ENCODE measurements at places on chromosomes 2 and 18.

GRCh38 chr18:10259901-10260300, 194.5 kb upstream of the APCDD1 start:
- no peak overlapping the region for H3K27ac ChIP-seq
- H3K27me3 ChIP-seq: no peaks in the 10 kb centered on the region
- H3K4me1 ChIP-seq: no peaks in the 10 kb centered on the region
- H3K4me3 ChIP-seq: no peak overlapping the region

DNA sequence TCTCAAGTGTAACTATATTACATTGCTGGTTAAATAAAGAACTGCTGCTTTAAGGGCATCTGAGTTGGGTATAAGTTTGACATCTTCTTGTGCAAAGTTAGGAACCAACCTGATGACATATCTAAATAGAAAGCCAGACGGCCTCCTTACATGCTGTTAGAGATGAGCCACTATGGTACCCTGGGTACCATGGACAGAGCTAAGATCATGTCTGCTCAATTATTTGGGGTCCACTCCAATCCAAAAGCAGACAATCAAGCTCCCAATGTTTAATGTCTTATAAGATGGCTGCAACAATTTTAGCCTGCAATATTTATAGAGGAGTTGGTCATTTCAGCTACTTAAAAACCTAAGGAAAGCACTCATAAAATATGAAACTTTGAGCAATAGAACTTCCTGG, 86.2 kb downstream of the UPP2 start:
- DNase-seq: no peak
- H3K27me3 ChIP-seq: no peaks in the 10 kb centered on the region
- no peak overlapping the region for H3K27ac ChIP-seq
- H3K4me3 ChIP-seq: no peak overlapping the region
- H3K4me1 ChIP-seq: no peaks in the 10 kb centered on the region

GRCh38 chr2:59195851-59196250, 954.7 kb upstream of the FANCL start:
- no peak overlapping the region for H3K4me3 ChIP-seq
- no peaks in the 10 kb centered on the region for H3K36me3 ChIP-seq
- no peaks in the 10 kb centered on the region for H3K27me3 ChIP-seq
- H3K4me1 ChIP-seq: no peaks in the 10 kb centered on the region
- no peak for DNase-seq

GRCh38 chr2:236688563-236689392, 119.2 kb downstream of the ACKR3 start:
- H3K36me3 ChIP-seq: no peaks in the 10 kb centered on the region
- DNase-seq: no peak
- H3K4me3 ChIP-seq: no peak overlapping the region
- H3K27ac ChIP-seq: no peak overlapping the region
- no peaks in the 10 kb centered on the region for H3K27me3 ChIP-seq

DNA sequence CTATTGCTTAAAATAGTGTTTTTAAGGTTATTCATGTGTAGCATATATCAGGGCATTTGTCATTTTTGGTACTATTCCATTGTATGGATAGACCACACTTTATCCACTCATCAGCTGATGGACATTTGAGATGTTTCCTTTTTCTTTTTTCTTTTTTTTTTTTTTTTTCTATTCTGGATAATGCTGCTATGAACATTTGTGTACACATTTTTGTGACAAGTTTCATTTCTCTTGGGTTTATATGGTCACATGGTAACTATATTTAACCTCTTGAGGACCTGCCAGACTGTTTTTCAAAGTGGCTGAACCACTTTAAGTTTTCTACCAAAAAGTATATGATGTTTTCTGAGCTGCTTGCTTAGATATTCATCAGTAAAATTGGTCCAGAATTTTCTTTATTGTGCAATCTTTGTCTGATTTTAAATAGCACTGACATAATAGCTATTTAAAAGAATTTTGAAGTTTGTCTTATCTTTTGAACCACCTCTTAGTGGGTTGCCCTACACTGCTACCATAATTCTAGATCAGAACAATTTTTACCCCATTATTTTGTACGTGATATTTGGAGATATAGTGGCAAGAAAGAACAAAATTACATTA, 219.4 kb upstream of the SIX3 start:
- H3K4me1 ChIP-seq: no peaks in the 10 kb centered on the region
- DNase-seq: no peak
- no peaks in the 10 kb centered on the region for H3K27me3 ChIP-seq

DNA sequence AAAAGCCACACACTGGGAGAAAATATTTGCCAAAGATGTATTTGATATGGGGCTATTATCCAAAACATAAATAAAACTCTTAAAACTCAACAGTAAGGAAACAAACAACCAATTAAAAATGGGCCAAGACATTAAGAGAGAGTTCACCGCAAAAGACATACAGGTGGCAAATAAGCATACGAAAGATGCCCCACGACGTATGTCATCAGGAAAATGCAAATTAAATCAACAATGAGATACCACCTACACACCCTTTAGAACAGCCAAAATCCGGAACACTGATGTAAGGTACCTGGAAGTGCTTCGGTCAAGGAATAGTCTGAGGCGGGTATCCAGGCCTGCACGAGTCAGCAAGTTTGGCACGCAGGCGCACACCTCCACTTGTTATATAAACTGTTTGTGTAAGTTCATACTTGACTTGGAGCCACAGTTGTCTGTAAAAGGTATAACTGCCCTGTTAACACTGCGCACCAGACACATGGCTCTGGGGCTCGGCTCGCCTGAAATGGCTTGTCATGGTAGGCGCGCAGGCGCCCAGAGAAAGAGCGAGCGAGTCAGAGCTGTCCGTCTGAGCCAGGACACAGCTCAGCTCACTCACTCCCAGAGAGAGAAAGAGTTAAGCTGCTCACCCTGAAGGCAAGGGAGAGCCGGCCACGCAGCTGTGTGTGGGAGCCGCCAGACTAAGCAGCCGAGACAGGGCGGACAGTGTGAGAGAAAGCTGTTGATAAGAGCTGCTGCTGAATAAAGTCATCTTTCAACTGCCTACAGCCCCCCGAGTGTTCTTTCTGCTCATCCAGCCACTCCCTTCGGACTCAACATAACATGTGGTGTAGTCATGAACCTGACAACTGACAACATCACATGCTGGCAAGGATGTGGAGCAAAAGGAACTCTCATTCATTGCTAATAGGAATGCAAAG, 87.3 kb downstream of the HNRNPLL start:
- no peaks in the 10 kb centered on the region for H3K36me3 ChIP-seq
- H3K27me3 ChIP-seq: peaks cover 9% of the 10 kb centered on the region
- H3K27ac ChIP-seq: no peak overlapping the region
- DNase-seq: no peak
- H3K4me3 ChIP-seq: no peak overlapping the region

DNA sequence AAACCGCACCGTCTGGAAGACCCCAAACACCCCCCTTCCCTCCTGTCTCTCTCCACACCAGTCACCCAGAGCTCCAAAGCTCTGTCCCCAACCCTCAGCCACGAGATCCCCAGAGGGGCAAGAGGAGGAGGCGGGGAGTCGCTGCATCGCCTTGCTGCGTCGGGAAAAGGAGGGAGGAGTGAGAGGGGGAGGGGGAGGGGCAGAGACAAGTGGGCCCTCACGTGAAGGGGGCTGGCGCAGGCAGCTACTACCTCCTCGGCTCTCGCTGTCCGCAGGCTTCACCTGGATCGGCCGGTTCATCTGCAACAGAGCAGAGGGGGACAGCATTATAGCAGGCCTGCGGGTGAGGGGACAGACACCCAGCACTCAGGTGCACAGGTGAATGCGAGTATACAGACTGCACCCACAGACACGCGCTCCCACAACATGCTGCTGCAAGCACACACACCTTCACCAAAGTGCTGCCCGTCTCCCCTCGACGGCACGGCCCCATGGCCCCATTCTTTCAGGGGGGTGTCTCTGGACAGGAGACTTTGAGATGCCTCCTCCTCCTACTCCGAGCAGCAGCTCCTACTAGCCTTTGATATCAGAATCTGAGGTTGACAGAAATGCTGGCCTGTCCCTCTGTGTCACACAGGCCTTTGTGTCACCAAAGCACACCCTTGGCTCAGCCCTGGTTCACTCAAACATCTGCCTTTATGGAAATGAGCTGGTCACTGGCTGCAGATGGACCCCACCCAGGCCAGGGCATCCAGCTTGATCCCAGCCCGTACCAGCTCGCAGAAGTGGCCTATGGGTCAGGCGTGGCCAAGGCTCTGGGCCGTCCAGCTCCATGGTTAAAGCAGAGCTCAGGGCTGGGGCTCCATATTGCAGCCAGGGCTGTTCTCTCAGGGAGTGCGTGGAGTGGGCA, 243.8 kb downstream of the CELF4 start:
- no peaks in the 10 kb centered on the region for H3K36me3 ChIP-seq
- no peak for DNase-seq
- no peak overlapping the region for H3K4me3 ChIP-seq
- H3K4me1 ChIP-seq: no peaks in the 10 kb centered on the region
- H3K27me3 ChIP-seq: no peaks in the 10 kb centered on the region
- H3K27ac ChIP-seq: no peak overlapping the region

GRCh38 chr2:149355716-149356422, 25.5 kb downstream of the LYPD6 start:
- no peaks in the 10 kb centered on the region for H3K4me1 ChIP-seq
- no peak overlapping the region for H3K4me3 ChIP-seq
- no peaks in the 10 kb centered on the region for H3K36me3 ChIP-seq
- H3K27ac ChIP-seq: no peak overlapping the region
- DNase-seq: no peak

DNA sequence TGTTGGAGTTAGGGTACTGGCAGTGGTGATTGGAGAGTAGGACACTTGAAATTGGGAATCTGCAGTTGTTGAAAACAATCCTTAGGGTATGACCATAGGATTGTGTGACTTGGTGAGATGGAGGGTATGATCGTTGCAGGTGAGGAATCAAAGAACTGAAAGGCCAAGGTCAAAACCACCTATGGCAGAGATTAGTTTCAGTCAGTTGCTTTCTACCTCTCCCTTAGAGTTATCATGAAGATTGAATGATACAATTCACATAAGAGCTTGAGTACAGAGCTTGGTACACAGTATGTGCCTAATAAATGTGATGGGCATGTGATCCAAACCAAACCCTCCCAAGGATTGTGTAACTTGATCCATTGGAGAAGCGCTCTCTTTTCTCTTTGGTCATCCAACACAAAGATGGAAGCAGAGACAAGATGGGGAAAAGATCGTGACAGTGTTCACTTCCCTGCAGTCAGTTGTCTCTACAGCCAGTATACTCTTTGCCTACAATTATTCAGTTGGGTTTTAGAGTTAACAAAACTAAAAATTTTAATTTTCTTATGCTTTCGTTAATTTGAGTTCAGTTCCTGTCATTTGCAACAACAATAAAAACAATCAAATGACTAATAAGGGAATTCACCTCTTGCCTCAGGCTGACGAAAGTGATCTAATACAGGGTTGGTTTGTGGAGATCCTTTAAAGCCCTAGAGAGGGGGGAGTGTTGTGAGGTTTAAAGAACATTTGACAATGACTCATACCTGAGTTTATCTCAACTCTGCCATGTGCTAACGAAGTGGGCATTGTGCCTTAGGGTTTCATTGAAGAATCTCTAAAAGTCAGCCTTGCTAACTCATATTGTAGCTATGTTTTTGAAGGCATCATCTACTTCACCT, 14.8 kb upstream of the SMAD2 start:
- no peaks in the 10 kb centered on the region for H3K36me3 ChIP-seq
- no peak overlapping the region for H3K27ac ChIP-seq
- no peak overlapping the region for H3K4me3 ChIP-seq
- H3K4me1 ChIP-seq: no peaks in the 10 kb centered on the region
- DNase-seq: peak; percentile 44

- H3K4me1 ChIP-seq: peaks cover 39% of the 10 kb centered on the region
- peak overlapping the region; percentile 81 for H3K27ac ChIP-seq
- peak; percentile 13 for DNase-seq
- H3K27me3 ChIP-seq: peaks cover 2% of the 10 kb centered on the region
- H3K4me3 ChIP-seq: peak overlapping the region; percentile 94
Observed at GRCh38 chr2:181457741-181458425, 697 bp downstream of the ITGA4 start.

- DNase-seq: no peak
- peaks cover 34% of the 10 kb centered on the region for H3K4me1 ChIP-seq
- no peak overlapping the region for H3K27ac ChIP-seq
- no peaks in the 10 kb centered on the region for H3K27me3 ChIP-seq
Observed at GRCh38 chr2:190527918-190528317, 6.6 kb downstream of the NEMP2 start.

DNA sequence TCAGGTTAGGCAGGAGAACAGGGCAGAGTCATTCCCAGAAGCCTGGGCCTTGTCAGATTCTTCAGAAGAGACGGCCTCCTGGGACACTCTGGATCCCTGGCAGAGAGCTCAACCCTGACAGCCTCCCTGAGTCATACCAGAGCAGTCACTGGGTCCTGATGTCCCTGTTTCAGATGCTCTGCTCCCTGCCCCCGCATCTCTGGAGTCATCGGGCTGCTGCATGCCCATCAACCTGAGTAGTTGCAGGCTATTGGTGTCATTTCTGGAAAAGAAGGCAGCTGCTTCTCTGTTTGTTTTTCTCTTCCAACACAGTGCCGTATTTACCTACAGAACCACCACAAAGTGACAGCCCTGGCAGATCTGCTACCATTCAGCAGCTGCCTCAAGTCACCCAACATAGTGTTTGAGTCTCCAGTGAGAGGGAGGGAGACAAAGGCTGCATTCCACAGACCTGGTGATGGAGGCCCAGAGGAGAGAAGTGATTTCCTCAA, 145.1 kb downstream of the B3GNT2 start:
- DNase-seq: no peak
- H3K27me3 ChIP-seq: no peaks in the 10 kb centered on the region
- H3K4me1 ChIP-seq: no peaks in the 10 kb centered on the region
- H3K36me3 ChIP-seq: no peaks in the 10 kb centered on the region
- no peak overlapping the region for H3K4me3 ChIP-seq

GRCh38 chr2:72755647-72756423, 70.0 kb downstream of the EXOC6B start:
- no peak overlapping the region for H3K4me3 ChIP-seq
- DNase-seq: no peak
- H3K4me1 ChIP-seq: no peaks in the 10 kb centered on the region
- H3K27me3 ChIP-seq: no peaks in the 10 kb centered on the region
- H3K36me3 ChIP-seq: no peaks in the 10 kb centered on the region
- no peak overlapping the region for H3K27ac ChIP-seq

GRCh38 chr2:236341067-236341466, 76.9 kb upstream of the ASB18 start:
- H3K4me1 ChIP-seq: no peaks in the 10 kb centered on the region
- H3K27me3 ChIP-seq: no peaks in the 10 kb centered on the region
- H3K36me3 ChIP-seq: no peaks in the 10 kb centered on the region
- H3K4me3 ChIP-seq: no peak overlapping the region

DNA sequence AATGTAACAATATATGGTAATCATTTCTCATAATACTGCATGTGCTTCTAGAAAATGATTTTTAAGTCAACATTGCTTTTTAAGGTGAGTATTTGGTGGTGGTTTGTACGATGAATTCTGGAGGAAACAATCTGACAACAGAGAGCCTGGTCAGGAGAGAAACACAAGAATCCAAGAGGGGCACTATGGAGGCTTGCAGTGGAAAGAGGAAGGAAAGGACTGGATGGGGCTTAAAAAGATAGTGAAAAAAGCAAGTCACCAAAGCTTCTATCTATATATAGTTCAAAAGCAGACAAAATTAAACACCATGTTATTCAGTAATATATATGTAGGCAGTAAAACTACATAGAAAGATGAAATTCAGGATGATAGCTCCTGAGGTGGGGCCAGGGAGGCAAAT, 109.4 kb upstream of the SERTAD2 start:
- H3K27ac ChIP-seq: no peak overlapping the region
- no peaks in the 10 kb centered on the region for H3K36me3 ChIP-seq
- peaks cover 4% of the 10 kb centered on the region for H3K4me1 ChIP-seq
- DNase-seq: no peak
- H3K27me3 ChIP-seq: no peaks in the 10 kb centered on the region
- no peak overlapping the region for H3K4me3 ChIP-seq

GRCh38 chr18:36700955-36701354, 127.8 kb downstream of the TPGS2 start:
- no peak overlapping the region for H3K27ac ChIP-seq
- no peak for DNase-seq
- H3K4me3 ChIP-seq: no peak overlapping the region
- no peaks in the 10 kb centered on the region for H3K4me1 ChIP-seq

Data from CD4-positive, CD25-positive, alpha-beta regulatory T cell (primary cell).